NCI-H1436 treated with DMSO at 0.1 percent for 48 hours (cell line): ENCODE measurements at places on chromosomes 1 and 21.

DNA sequence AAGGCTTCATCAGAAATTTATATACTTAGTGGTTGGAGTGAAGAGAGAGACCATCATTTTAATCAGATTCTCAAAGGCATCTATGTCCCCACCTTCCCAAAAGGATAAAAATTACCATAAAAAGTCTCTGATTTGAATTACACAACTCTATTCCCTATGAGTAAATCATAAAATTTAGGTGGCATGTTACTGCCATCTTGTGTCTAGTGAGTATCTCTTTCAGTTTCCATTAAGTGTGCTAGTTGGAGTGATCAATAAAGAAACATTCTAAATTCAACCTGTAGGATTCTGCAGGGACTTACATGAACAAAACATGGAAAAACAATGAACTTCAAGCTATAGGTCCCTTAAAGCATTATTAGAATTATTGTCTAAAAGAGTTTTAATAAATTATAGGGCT is 655.4 kb downstream of the LTN1 start:
- no peak for DNase-seq

DNA sequence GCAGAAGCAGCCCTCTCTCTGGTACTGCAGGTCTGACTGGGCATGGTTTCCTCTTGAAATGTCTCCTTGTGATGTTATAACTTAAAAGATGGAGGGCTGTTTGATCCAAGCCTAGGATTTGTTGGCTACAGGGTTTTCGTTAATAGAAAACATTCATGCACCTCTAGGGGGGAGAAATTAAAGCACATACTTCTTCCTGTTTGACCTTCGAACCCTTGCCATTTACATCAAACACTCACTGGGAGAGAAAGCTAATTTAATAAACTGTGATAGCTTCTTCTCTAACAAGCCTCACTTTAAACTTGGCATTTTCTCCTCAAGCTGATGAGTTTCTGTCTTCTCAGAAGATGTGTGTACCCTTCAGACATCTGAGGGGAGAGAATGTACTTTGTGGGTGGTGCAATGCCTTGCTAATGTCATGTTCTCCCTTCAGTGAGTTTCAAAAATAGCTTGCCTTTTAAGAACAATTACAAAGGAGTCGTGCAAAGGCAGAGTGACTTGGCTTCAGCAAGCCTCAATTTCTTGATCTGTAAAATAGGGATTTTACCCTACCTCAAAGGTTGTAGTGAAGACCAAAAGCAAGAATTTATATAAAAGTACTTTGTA is 20.4 kb downstream of the CACHD1 start:
- no peak for DNase-seq

DNA sequence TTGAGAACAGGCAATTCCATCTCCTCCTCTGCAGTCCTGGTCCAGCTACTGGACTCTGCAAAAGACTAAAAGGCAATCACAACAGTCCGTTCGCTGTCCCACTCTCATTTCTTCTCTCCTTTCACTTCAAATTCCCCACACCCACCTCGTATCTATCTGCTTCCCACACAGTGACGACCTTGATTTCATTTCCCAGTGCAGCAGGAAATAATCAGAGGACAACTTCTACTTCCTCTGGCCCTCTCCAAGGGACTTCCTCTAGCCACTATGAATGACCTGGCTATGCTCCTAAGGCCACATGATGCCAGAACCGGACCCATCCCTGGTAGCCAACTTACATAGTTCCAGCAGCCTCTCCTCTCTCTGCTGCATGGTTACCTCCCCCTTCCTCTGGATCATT is 8.0 kb downstream of the NOL9 start:
- no peak for DNase-seq

DNA sequence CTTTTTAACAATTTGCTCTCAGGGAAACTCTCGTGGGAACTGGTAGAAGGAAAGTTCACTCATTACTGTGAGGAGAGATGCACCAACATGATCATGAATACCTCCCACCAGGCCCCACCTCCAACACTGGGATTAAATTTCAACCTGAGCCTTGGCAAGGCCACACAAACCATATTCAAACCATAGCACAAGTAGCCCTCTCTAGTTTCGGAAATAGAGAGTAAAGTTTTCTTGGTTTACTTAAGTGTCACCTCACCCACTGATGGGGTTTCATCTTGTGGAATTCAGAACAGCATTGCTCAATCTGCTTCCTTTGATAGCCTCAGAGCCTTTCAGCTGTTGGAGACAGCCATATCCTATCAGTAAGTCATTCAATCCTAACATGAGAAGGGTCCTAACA is 25.5 kb upstream of the CCSAP start:
- no peak for DNase-seq
